ENCODE measurements at places on chromosomes 7 and 10.

DNA sequence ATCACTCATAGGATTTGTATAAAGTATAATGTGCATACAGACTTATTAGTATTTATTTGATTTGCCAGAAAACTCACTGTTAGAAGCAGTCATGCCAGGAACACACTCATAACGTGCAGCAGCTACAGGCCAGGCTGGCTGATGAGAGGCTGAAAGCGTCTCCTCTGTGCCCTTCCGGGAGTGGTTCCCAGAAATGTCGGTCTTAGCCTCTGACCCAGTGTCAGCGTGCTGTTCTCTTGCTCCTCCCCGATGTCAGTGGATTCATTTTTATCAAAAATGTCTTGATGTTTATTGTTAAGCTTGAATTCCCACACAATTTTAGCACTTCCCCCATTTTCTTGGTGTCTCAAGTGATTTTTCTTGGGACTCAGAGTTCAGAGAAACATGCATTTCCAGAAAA, 33.3 kb upstream of the GARS1 start:
- no peak for DNase-seq

DNA sequence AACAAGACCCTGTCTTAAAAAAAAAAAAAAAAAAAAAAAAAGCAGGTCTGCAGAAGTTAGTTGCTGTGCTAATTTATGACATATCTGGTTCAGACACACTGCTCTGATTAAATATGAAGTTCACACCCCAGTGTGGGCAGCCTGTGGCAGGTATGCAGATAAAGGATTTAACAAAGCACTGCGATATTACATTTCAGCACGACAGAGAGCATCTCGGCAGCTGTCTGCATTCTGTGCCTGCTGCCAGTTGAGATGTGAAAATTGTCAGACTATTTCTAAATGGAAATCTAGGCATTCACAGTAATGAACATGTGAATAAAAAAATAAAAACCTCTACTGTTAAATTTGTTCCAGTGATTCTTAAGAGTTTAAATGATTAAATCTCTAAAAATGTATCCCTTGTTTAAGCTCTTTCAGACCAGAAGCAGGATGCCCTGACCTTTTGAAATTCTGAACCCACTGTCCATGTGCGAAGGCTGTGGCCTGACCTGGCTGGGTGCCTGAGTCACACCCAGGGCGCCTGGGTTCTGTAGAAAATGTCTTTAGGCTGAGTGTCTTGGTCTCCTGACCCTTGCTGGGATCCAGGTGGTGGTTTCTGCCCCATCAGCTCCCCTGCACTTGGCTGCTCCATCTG, 272.9 kb downstream of the WDR37 start:
- no peak for DNase-seq

- no peak for DNase-seq
Measured at GRCh38 chr10:1529806-1530413, 207.4 kb downstream of the ADARB2 start.

GRCh38 chr7:24199978-24200377, 84.0 kb upstream of the NPY start:
- peak; percentile 48 for DNase-seq

GRCh38 chr7:77917500-77918262, 119.1 kb downstream of the PHTF2 start:
- no peak for DNase-seq

DNA sequence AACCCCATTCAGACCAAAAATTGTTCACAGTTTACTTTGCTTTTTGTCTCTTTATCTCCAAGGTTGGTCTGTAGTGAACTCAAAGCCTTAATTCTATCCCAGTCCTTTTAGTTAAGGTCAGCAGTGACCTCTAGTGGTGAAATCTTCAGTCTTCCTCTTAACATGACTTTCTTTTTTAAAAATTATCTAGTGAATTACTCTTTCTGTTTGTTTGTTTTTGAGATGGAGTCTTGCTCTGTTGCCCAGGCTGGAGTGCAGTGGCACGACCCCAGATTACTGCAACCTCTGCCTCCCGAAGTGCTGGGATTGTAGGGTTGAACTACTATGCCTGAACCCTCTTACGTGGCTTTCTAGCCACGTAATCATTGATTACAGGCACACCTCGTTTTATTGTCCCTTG, 25.0 kb downstream of the ZNF487 start:
- DNase-seq, result peak; percentile 85

DNA sequence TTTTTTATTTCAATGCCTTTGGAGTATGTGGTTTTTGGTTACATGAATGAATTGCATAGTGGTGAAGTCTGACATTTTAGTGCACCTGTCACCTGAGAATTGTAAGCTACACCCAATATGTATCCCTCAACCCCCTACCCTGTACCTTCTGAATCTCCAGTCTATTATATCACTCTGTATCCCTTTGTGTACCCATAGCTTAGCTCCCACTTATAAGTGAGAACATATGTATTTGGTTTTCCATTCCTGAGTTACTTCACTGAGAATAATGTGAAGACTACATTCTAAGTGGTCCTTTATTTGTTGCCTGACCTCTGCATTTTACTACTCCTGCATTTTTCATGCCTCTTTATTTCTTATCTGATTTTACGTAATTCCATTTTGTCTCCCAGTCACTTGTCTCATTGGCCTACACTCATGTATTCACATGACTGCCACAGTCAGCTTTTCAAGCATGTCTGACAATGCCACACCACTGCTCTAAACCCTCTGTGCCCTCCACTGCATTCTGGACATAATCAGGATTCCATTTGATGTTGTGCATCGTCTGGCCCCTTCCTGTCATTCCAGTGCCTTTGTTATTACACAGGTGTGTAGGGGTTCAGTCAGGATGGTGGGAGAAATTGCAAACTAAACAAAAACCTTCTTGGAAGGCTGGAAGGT, 1325.5 kb downstream of the XPNPEP1 start:
- DNase-seq, result no peak
